ENCODE measurements at places on chromosomes 5 and 9.

GRCh38 chr9:94717761-94718160 is 8.7 kb upstream of the AOPEP start:
- peak; percentile 19 for DNase-seq

GRCh38 chr5:126486332-126486731 is 63.1 kb downstream of the GRAMD2B start:
- no peak for DNase-seq

DNA sequence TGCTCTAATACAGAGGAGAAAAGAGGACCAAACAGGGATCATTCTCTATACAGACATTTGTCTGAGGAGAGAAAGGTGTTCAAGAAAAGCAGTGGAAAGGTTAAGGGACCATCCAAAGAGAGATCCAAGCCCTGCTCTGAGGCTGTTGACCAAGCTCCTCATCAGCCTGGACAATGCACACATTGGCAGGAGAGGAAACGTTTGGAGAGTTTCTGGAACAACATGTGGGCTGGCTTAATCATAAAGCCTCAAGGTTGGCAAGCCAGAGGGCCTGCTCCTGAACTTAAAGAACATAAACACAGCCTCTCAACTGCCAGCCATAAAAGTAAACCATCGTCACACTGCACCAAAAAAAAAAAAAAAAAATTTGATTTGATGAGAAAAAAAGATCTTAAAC is 184.4 kb upstream of the SLC12A2 start:
- DNase-seq: no peak

DNA sequence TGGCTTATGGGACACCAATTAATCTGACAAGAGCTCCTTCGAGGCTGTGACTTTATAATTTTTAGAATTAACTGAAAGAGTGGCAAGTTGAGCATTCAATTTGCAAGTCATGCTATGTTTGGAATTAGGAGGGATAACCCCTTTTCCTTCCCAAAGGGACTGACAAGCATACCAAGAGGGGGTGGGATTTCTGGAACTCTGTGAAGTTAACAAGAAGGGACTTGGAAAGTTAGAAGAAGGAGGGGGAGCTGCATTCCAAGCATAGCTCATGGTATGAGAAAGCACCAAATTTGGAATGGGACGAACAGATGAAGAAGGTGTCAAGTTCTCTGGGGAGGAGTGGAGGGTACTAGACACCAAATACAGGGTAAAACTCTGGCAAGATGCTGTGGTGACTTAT is 8.9 kb upstream of the PALM2AKAP2 start:
- DNase-seq: peak; percentile 95

DNA sequence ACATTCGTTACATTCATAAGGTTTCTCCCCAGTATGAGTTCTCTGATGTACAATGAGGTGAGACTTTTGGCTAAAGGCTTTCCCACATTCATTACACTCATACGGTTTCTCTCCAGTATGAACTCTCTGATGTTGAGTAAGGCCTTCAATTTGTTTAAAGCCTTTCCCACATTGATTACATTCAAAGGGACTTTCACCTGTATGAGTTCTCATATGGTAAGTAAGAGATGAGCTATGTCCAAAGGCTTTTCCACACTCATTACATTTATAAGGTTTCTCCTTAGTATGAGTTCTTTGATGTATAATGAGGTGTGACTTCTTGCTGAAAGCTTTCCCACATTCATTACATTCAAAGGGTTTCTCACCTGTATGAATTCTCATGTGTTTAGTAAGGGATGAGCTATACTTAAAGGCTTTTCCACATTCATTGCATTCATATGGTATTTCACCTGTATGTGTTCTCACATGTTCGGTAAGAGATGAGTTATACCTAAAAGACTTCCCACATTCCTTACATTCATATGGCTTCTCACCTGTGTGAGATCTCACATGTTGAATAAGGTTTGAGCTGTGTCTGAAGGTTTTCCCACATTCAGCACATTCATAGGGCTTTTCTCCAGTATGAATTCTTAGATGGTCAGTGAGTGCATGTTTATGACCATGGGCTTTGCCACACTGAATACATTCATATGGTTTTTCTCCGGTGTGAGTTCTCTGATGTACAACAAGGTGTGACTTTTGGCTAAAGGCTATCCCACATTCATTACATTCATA is 13.5 kb downstream of the ZFP37 start:
- DNase-seq: no peak

Data from AG10803 (cell line).